ENCODE measurements at places on chromosomes 1 and 21.

DNA sequence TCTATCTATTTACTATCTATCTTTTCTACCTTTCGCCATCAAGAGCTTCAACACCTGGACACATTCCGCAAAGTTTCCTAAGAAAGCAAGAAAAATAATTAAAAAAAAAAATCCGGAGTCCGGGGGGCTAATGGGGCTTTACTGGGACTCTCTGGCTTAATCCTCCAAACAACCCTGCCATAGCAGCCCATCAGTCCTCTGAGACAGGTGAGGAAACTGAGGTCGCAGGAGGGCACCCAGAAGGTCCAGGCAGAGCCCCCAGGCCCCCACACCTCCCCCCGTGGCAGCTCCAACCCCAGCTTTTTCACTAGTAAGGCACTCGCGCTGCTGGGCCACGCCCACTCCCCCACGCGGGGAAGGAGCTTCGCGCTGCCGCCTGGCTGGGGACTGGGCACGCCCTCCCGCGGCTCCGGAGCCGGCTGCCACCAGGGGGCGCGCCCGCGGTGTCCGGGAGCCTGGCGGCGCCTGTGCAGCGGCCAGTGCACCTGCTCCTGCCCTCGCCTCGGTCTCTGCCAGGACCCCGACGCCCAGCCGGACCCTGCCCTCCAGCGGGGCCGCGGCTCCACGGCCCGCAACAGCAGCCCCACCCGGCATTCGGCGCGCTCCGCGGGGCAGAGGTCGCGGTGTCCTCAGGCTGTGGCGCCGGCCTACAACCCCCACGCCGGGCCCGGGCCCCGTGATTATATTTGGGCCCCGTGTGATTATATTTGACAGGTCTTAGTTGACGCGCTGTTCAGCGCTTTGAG, 54.1 kb upstream of the SAMD11 start:
- peak; percentile 89 for DNase-seq

- no peak for DNase-seq
Observed at GRCh38 chr1:159187033-159187432, 15.6 kb downstream of the CADM3 start.

DNA sequence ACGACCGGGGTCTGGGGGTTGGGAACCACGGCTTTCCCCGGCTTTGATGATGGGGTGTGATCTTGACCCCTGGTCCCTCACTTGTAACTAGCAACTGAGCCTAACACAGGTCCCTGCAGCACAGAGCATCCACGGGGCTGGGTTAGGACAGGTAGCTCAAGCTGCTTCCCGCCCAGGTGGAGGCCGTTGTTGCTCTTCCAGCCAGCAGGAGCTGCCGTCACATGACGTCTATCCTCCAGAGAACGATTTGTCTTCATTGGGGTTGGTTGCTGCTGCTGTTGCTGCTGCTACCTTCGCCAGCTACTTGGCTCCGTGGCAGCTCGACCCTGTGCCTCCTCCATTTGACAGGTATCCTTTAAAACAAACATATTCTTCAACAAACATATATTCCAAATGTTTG, 74.3 kb upstream of the ADAR start:
- DNase-seq = peak; percentile 60

- no peak for DNase-seq
Observed at GRCh38 chr1:92356956-92357355, 58.1 kb downstream of the RPAP2 start.

GRCh38 chr1:47967864-47968555, 29.2 kb downstream of the TRABD2B start:
- peak; percentile 20 for DNase-seq

- DNase-seq = no peak
Observed at GRCh38 chr1:55204997-55205396, 10.2 kb downstream of the USP24 start.

DNA sequence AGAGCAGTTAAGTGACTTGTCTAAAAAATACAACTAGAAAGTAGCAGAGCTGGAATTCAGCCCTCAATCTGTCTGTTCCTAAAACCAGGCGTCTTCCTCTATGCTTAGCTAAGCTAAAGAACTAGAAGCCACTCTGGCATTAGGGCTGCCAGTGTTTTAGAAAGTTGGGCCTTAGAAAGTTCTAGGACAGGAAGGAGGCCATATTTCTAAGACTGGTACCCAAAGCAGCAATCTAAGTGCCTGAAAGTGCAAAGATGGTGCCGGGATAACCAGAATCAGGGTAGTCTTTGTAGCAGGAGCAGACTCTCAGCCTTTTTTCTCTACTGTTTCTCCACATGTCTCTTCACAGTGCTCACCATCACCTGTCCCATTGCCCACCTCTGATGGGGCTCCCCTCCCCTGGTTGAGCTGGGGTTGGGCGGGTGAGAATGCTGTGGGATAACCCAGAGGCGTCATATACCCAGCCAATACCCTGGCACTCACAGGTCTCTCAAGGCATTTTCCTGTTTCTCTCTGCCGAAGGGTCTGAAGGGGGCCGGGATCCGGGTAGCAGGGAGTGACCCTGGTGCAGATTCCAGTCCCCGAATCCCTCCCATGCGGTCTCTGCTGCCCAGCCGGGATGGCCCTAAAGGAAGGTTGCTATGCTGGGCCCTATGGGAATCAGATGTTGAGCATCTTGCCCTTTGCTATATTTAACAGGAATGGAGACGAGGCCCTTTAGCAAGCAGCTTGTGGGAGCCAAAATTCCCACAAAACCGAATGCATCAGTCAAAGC, 1.1 kb upstream of the RCSD1 start:
- peak; percentile 47 for DNase-seq

DNA sequence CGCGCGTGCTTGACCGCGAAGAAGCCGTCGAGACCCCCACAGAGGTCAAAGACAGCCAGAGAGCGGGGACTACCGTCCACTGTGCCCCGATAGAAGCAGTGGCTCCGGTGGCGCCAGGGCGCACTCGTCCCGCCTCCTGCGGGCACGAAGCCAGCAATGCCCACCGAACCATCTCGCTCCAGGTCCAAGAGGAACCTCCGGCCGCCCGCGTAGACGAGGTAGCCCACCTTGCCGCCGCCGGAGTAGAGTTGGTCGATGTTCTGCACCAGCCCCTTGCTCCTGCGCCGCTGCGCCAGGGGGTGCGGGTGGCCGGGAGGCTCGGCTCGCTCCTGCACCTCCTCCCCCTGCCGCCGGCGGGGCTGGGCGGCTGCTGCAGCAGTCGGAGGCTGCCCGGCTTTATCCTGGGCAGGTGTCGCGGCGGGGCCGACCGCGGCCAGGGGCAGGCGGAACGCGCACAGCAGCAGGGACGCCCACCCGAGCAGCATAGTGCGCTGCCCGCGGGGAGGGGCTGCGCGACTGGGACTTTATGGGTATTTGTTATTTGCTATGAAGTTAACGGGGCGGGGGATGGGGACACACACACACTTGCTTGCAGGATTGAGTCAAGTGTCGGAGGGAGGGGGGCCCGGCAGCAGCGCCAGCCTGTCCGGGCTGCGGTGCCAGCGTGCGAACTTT, 844 bp downstream of the ADAMTS5 start:
- peak; percentile 86 for DNase-seq

GRCh38 chr1:28718166-28718565, 18.6 kb upstream of the YTHDF2 start:
- no peak for DNase-seq

DNA sequence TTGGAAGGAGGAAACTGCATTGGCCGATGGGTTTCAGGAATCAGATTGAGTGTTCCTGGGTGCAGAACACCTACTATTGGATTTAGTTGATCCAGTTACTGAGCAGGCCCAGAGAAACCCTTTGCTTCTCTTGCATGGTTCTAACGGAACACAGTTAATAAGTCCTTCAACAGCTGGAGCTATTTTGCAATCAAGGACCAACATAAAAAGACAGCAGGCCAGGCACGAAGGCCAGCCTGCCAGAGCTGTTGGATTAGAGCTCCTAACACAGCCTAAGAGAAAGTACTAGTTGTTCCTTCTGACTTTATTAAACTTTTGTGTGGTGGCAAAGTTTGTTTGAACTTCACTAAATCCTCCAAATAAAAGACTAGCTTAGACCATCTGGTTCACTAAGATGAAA, 148.0 kb upstream of the LMO4 start:
- DNase-seq = no peak

DNA sequence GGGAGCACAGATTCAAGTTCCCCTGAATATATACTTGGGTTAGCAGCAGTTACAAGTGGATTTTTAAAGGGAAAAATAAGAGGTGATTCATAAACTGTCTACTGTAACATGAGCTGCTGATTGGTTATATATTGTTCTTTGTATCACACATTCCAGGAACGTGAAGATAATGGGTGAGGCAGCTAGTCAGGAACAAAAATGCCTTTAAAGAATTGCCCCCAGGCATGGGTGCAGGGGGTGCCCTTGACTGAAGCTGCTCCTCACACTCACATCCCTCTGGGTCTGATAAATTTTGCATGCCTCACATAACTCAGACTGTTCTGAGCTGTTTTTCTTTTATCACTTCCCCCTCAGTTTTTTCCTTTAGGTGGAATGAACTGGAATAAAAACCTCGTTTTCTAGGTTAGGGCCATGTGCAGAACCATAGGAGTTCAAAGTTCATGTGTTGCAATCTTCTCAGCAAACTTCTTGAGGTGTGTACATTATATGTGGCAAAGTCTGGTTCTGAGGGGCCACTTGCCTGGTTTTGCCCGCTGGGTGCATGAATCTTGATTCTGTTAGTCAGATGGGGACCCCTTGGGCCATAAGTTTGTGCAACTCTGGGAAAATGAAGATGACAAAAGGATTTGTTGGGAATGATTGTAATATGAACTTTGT, 21.1 kb downstream of the TBX19 start:
- DNase-seq = no peak

DNA sequence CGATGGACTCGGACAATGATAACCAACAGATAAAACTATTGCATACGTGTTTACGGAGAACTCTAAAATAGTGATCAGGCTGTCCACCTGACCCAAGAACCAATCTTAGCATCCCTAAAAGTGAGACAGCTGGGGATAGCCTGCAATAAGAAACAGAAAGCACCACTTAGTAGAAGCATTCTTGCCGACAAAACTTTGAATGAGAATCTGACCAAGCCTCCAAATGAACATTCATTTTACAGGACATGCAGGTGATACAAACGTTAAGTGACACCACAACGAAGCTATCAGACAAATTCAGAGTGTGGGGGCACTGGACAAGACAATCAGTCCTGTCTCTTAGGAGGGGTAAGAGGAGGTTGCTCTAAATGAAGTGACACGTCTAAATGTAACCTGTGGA, 1.2 kb downstream of the PSMG1 start:
- DNase-seq = no peak

- DNase-seq = no peak
Observed at GRCh38 chr1:54583871-54584270, 35.8 kb downstream of the ACOT11 start.

DNA sequence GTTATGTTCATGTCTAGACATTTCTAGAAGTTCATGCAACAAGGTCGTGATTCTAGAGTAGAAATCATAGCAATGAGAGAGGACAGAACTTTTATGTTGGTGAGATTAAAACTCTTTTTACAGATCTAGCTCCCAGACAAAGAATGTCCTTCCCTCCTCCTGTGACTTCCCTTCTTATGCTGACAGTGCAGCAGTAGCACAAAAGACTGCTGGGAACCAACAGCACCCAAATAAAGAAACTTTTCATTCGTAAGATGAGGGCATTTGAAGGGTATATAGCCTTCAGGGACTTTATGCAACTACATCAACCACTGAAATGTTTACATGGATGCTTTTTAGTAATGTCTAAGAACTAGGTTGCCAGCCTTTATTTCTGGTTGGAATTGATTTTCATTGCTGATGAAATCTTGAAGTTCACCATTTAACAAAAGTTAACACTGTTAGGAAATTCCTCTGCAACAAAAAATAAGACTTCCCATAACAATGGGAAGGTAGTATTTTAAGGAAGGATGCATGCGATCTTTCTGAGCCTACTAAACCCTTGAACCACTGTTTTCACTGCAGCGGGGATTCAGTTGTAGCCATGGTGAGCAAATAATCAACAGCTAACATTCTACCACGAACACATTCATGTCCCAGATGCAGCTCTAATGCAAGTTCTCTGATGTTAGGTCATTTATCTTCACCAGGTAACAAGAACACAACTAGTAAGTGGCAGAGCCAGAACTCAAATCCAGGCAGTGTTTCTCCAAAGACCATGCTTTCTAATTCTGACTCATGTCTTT, 672.8 kb downstream of the PTPRC start:
- DNase-seq = no peak

GRCh38 chr1:109824349-109825115, 60.8 kb upstream of the EPS8L3 start:
- peak; percentile 31 for DNase-seq

- DNase-seq = no peak
Observed at GRCh38 chr1:9822490-9822889, 1.3 kb downstream of the CLSTN1 start.

- no peak for DNase-seq
Observed at GRCh38 chr1:160797861-160798273, 1.9 kb downstream of the LY9 start.

GRCh38 chr1:39835935-39836594, 47.2 kb downstream of the TRIT1 start:
- no peak for DNase-seq

DNA sequence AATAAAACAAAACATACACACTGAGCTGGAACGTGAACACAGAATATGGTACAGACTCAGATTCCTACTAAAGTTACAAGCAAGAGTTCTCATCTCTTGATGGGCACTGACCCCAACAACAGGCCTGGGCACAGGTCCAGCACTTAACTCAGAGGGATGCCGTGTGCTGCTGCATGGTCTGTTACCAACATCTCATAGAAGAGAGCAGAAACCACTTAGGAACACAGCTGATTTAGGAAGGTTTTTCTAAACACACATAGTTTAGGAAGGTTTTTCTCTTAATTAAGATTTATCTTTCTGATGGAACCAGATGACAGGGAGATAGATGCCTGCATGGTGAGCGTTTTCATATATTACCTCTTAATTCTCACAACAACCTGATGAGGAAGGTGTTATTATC, 1.5 kb downstream of the GCLM start:
- DNase-seq = no peak

- peak; percentile 72 for DNase-seq
Observed at GRCh38 chr1:207747627-207748492, 4.0 kb upstream of the CD46 start.

DNA sequence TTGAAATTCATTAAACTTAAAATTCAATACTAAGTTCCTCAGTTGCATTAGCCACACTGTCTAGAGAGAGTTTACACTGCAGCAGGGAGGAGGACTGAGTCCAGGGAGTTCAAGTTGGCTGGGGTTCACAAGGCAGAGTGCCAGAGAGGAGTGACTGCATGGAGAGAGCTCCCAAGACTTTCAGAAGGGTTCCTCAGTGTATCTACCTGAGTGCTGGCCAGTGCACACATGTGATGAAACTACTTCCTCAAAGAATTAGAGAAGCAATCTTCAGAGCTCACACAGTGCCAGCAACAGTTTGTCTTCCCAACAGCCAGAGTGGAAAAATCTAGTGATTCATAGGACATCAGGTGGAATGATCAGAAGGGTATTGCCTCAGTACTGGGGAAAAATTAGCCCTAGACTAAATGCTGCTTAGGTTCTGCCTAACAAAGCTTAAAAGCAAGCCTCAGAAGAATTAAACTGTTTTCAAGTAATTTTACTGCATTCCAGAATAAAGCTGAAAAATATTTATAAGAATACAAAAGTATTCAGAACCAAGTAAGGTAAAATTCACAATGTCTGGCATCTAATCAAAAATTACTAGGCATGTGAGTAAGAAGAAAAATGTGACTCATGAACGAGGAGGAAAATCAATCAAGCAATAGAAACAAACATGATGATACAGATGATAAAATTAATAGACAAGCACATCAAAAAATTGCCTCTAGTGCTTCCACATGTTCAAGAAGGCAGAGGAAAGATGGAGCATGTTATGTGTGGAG, 10.4 kb upstream of the WNT3A start:
- no peak for DNase-seq

GRCh38 chr21:31850886-31851285, 21.9 kb upstream of the HUNK start:
- no peak for DNase-seq
